ENCODE measurements at places on chromosomes 11 and 22.

DNA sequence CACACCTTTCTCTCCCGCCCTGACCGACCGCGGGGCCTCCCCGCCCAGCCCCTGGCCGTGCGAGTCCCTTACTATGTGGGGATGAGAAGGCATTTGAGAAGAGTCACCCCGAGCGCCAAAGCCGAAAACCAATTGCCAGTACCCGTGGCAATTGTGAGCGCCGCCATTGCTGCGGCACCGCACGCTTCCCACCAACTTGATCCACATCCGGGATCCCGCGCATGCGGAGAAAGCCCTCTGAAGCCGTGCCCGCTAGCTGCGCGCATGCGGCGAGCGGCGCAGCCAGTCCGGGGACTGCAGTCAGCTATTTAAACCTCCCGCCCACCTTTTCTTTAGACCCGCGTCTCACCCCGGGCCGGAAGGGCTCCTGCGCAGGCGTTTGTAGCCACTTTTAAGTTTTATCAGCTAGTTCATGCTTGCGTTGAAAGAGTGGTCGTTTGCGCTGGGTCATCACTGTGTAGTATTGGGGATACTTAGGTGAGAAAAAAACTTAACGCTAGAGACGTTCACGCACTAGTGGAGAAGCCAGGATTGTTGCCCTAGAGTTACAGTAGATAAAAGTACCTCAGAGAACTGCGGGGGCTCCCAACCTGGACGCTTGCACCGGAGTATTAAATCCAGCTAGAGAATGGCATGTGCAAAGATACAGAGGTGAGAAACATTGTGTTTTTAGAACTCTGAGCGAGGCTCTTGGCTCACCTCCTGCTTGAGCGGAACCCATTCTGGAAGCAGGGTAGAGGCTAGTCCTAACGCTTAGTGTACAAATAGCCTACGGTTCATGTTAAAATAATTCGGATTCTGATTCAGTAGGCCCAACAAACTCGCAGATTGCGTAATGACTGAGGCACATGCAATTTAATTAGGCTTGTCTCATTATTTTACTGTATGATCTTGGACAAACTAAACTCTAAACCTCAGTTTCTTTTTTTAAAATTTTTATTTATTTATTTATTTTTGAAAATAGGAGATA, at the start of gene ALG8:
Gene ALG8, minus strand, starts transcription at position 205 of the 970 bp plus-strand sequence. Its CDS starts 38 bp downstream, at position 167.
- peak; percentile 84 for DNase-seq

- no peak for DNase-seq
Measured at GRCh38 chr11:129973068-129973467, 29.6 kb downstream of the PRDM10 start.

GRCh38 chr22:40345815-40346184, 500 bp upstream of the ADSL start:
- DNase-seq, result no peak

DNA sequence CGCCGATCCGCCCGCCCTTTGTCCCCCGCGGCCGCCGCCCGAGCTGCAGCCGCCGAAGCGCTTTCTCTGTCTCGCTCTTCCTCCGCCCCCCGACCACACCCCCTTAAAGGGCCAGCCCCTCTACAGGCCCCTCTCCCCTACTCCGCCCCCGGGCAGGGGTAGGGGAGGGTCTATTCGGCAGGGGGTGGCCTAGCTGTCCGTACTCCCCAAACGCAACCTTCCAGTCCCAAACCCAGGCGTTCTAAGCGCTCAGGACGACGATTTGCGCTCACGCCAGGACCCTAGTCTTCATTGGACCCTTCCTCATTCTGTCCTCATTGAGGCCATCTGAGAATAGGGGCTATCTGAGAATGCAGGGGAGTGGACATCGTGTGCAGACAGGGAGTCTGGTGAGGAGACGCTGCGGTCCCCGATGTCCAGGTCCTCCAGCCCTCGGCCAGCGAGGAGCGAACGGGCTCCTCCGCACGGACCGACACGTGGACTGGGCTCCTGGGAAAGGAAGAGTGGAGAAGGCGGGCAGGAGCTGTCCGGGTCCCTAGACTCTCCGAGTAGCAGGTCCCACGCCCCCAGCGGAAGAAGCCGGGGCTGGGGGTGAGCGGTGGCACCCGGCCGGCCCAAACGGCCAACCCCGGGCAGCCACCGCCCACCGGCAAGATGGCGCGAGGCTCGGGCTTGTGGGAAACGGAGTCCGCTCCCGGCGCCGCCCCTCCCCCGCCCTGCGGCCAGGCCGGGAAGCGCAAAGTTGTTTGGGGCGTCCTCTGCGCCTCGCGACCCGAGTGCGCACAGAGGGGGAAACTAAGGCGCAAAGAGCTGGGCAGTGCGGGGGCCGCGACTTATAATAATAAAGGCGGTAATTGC, at the start of gene PPP1R14B:
Gene PPP1R14B, minus strand, starts transcription at position 73 of the 858 bp plus-strand sequence. CDS start 270 bp downstream, outside the sequence.
- peak; percentile 76 for DNase-seq

DNA sequence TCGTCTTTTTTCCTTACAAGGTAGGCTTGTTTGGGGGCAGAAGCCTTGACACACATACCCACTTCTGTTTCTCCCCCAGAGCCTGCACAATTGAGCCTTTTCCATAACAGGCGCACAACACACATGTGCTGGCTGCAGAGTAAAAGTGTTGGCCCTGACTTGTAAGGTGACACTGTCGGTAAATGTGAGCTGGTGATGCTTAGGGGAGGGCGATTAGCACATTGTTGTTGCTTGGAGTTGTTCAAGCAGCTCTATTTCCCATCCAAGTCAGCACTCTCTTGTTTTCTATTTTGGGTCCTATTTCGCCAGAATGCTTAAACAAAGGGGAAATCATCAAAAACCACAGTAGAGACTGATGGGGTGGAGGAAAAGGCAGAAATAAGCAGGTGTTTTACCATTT, 51.9 kb upstream of the PTPRJ start:
- no peak for DNase-seq

- DNase-seq, result no peak
Measured at GRCh38 chr11:45805305-45806071, 539 bp downstream of the SLC35C1 start.

- DNase-seq, result no peak
Measured at GRCh38 chr11:44604171-44604581, 38.7 kb downstream of the CD82 start.
